ENCODE measurements at places on chromosomes 11 and 22.

DNA sequence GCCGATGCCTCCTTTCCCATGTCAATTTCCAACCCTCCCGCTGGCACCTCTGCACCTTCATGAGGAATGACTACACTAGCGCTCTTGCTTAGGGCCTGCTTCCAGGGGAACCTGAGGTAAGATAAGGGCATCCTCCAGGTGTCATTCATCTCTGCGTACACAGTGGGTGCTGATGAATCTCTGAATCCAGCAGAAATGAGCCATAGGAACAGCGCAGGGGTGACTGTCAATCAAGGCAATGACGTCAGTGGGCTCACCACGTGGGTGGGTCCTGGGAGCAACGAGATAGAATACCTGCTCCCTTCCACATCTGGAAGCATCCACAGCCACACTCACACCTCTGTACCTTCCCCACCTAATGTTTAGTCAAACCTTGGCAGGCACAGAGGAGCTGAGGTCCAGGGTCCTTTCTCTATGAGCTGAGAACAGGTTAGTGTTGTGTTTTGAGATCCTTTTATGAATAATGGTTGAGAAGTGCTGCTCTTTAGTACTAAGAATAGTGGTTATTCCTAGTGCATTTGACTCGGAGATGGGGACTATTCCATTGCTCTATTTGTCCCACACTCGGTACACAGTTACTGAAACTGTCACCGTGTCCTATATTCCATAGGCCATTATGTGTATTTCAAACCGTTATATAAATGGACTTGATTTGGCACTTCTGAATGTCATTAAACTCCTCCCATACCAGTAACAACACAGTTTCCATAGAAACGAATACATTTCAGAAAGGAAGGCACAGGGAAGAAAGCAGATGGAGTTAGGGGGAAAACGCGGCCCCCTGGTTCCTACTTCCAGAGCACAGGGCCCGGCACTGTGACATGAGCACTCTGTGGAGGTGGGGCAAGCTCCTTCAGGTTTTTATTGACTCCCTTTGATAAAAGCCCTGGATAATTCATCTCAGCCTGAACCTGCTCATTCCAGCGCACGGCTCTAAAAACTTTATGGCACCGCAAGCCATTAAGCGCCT is 193.4 kb downstream of the ST3GAL4 start:
- DNase-seq = no peak

DNA sequence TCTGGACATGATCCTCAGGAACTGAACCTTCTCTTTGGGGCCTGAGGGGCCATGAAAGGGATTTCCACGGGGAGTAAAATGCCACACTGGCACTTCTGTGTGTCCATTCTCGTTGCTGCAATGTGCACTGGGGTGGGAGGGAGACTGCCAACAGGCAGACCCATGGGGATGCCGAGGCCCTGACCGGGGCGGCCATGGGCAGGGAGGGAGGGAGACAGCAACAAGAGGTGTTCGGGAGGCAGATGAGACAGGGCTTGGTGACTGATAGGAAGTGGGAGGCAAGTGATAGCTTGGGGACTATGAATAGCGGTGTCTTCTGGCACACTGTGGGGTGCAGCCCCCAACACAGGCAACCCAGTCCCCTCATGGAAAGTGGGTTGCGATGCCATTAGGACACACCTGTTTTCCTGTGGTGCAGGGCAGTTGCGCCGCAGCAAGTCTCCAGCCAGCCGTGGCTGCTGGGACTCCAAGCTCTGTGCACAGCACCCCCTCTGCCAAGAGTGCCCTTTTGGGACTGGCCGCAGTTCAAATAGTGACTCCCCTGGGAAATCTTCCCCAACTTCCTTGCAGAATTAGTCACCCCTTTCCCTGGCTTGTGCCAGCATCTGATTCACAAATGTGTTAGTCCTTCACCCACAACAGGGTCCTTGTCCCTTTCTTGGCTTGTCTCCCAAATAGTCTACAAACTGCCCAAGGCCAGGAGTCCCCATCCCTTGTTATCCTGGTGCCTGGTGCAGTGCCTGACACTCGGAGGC is 88.8 kb downstream of the CHST1 start:
- DNase-seq = no peak

DNA sequence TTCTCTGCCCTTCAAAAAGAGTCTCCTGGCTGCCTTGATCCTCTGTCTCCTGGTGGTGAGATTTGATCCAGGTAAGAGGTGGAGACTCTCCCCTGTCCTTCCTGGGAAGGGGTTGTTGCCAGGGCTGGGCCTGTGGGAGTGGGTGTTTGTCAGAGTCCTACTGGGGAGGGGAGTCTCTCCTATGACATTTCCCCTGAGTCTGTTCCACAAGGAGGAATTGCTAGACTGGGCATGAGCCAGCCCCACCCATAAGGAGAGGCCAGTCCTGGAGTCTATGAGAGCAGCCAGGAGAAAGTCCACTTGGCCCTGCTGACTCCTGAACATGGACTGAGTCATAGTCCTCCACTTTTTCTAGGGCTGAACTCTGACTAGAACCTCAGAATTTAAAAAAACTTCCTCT is 7.4 kb downstream of the PEX26 start:
- no peak for DNase-seq

GRCh38 chr22:19878461-19879245 is 24.0 kb upstream of the GNB1L start:
- no peak for DNase-seq

DNA sequence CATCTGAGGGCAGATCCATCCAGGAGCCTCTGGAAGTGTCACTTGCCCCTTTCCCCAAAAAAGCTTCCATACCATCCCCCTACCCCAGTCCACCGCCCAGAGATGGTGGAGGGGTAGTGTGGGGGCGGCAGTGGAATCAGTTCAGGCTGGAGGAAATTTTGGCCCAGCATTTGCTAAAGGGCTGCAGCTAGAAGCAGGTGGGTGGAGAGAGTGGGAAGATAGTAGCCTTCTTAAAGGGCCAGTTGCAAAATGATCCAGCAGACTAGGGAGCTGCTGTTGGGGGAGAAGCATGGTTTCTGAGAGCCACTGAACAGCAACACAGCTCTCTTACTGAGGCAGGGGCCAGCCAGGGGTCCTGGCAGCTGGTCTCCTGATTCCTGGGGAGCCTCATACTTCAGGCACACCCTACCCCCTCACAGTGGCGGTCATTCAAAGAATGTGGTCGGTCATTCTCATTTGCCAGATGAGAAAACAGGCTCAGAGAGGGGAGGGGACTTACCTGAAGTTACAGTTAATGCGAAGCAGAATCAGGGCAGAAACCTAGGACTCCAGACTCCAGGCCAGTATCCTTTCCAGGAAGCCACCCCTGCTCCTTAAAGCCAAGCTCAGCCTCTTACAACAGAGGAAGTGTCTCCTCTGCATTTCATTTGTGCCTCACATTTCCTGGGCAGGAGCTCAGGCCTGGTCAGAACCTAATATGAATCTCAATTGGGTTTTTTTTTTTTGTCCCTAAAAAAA is 5.4 kb downstream of the SEC14L2 start:
- DNase-seq = no peak

DNA sequence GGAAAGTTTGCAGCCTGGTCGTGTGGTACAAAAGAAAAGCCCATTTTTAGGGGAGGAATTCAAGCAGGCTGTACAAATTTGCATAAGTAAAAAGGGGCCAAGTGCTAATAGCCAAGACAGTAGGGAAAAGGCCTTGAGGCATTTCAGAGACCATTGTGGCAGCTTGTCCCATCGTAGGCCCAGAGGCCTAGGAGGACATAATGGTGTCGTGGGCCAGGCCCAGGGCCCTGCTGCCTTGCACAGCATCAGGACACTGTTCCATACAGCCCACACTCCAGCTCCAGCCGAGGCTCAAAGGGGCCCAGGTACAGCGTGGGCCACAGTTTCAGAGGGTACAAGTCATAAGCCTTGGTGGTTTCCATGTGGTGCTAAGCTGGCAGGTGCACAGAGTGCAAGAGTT is 106.9 kb downstream of the GRIK4 start:
- DNase-seq = no peak

DNA sequence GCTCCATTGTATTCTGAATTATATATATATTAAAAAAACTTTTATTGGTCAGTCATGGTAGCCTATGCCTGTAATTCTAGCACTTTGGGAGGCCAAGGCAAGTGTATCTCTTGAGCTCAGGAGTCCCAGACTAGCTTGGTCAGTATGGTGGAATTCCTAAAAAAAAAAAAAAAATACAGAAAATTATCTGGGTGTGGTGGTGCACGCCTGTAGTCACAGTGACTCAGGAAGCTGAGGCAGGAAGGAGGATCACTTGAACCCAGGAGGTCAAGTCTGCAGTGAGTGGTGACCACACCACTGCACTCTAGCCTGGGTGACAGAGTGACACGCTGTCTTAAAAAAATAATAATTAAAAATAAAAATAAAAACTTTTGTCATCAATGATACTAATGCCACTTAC is 133.2 kb downstream of the FAT3 start:
- DNase-seq = no peak

- DNase-seq = no peak
These were observed 261.4 kb downstream of the TBC1D22A start for GRCh38 chr22:47023871-47024270.

GRCh38 chr11:95055283-95055897 is 6.2 kb downstream of the KDM4F start:
- no peak for DNase-seq

DNA sequence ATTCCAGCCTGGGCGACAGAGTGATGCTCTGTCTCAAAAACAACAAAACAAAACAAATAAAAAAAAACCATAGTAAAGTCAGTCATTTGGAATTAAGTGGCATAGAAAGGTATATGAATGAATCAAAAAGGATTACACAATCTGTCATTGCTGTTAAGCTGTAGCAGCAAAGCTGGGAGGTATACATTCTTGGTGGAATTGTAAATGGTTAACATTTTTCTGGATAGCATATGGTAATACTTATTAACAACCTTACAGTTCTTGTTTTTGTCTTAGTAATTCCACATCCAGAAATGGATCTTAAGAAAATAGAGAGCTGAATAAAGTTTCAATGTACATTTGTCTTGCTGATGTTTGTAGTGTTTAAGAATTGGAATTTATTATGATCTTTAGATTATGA is 30.0 kb downstream of the DDX10 start:
- no peak for DNase-seq

DNA sequence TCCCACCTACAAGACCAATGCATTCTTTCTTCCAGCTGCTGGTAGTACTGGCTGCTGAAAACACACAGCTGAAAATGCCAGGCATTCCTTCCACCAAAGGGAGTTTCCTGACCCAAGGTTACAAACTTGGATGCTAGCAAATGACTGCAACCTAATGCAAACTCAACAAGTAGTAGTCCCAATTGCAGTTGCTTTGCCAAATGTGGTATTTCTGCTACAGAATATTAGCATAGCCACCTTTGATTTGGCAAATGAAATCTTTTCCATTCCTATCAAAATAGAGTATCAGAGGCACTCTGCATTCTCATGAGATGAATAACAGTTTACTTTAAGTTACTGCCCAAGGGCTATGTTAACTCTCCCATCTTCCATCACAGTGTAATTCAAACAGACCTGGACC is 172.0 kb upstream of the ARHGAP42 start:
- DNase-seq = no peak

- DNase-seq = peak; percentile 47
These were observed 18.9 kb downstream of the LIMK2 start for GRCh38 chr22:31230871-31231621.

DNA sequence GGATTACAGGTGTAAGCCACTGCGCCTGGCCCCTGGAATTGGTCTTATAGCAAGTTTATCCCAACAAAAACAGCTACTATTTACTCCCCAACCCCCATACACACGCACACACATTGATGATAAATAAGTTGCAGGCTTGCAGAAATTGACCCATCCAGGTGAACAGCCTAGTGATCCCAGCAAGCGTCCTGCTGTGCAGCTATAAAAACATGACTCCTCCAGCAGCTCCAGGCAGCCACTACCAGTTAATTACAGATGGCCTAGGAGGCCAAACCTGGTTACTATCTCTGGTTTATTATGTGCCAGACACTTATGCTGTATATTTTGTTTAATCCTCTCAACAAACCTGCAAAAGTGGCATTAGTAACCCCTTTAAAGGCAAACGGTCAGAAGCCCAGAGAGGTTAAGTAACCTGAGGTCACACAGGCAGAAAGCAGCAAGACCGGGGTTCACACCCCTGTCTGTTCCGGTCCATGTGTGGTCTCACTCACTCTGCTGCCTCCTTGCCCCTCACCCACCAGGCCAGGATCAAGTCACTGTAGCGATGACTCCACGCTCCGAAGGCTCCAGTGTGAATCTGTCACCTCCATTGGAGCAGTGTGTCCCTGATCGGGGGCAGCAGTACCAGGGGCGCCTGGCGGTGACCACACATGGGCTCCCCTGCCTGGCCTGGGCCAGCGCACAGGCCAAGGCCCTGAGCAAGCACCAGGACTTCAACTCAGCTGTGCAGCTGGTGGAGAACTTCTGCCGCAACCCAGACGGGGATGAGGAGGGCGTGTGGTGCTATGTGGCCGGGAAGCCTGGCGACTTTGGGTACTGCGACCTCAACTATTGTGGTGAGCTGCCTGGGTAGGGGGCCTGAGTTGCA is 6.6 kb downstream of the F2 start:
- no peak for DNase-seq

DNA sequence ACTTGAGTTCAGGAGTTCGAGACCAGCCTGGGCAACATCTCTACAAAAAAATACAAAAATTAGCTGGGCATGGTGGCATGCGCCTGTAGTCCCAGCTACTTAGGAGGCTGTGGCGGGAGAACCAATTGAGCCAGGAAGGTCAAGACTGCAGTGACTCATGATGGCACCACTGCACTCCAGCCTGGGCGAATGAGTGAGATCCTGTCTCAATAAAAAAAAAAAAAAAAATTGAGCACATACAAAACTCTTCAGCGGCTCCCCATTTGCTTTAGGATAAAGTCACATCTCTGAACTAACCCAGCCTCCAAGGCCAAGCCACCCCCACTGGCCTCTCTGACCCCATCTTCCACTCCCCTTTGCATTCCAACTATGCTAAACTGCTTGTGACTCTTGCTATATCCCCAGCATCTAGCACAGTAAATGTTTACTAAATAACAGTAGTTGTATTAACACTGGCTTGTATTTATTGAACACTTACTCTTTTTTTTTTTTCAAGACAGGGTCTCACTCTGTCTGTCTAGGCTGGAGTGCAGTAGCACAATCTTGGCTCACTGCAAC is 28.9 kb downstream of the CREB3L1 start:
- no peak for DNase-seq

DNA sequence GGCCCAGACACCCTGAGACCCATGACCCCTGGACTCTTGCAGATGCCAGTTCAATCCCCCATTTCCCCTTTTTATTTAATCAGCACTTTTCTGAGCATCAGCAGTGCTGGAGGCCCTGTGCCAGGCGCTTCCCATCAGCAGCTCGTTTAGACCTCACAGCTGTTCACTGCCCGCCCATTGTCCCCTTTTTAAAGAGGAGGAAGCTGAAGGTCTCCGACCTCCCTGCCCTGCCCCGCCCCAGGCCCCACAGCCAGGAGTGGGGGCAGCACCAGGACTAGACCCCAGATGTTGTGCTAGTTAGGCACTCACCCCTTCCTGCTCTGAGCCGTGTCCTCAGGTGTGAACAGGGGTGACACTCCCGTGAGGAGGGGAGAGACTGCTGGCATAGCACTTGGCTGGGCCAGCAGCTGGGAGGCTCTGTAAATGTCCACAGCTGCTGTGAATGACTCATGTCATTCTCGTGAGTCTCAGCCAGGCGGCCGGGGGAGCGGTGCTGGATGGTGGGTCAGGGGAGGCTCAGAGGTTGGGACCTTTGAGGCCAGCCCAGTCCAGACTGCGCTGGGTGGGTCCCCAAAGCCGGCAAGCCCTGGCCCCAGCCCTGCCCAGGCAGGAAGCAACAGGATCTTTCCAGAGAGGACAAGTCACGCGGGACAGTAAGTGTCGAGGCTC is 19.9 kb downstream of the EMID1 start:
- DNase-seq = no peak

Data from germinal center (tissue), 1 donor.